Thyroid gland (tissue), 4 donors: ENCODE measurements at places on chromosomes 3 and 15. TPM values are rescaled to one million over a fixed set of nuclear protein-coding genes. Genes with fewer than 3 reads are reported as not detected.
A peak's percentile ranks its signal among the peaks of the same experiment; 100 is the strongest.

- H3K4me1 ChIP-seq: peaks cover 23% of the 10 kb centered on the region
- H3K27me3 ChIP-seq: no peaks in the 10 kb centered on the region
- H3K4me3 ChIP-seq: no peak overlapping the region
These were observed 13.2 kb downstream of the USP3 start for GRCh38 chr15:63517628-63518027.

- no peaks in the 10 kb centered on the region for H3K36me3 ChIP-seq
- H3K27ac ChIP-seq: no peak overlapping the region
- no peak overlapping the region for H3K4me3 ChIP-seq
- H3K4me1 ChIP-seq: peaks cover 49% of the 10 kb centered on the region
- DNase-seq: no peak
These were observed 4.3 kb downstream of the PDIA5 start for GRCh38 chr3:123071146-123071545.

DNA sequence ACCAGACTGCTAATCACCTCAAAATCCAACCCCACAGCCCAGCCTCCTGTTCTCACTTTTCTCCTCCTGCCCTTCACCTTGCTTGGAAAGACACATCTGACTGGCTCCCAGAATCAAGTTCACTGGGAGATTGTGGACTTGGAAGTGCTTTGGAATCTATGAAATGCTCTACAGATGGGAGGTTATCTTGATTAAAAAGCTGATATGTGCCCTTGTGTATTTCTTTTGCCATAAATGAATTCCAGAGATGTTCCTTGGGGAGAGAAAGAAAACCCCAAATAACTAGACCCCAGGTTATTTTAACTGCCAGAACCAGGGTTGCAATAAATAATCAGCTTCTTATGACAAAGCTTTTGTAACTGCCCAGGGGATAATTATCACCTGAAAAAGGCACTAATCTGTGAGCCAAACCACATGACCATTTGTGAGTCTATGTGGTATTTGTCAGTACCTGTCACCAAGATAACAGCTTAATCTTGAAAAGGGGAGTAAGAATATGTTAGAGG is 21.7 kb upstream of the ARHGEF3 start:
- H3K4me1 ChIP-seq: no peaks in the 10 kb centered on the region
- no peak overlapping the region for H3K4me3 ChIP-seq
- no peak for DNase-seq
- H3K27me3 ChIP-seq: no peaks in the 10 kb centered on the region
- H3K36me3 ChIP-seq: no peaks in the 10 kb centered on the region

MAGEF1 gene
- total RNA-seq: 66.5 TPM

C3orf49 gene
- not detected for total RNA-seq

GRCh38 chr3:16069149-16069922 is 105.1 kb upstream of the GALNT15 start:
- H3K36me3 ChIP-seq: no peaks in the 10 kb centered on the region
- peaks cover 16% of the 10 kb centered on the region for H3K4me1 ChIP-seq
- H3K27ac ChIP-seq: no peak overlapping the region
- DNase-seq: no peak
- H3K27me3 ChIP-seq: no peaks in the 10 kb centered on the region
- no peak overlapping the region for H3K4me3 ChIP-seq

DNA sequence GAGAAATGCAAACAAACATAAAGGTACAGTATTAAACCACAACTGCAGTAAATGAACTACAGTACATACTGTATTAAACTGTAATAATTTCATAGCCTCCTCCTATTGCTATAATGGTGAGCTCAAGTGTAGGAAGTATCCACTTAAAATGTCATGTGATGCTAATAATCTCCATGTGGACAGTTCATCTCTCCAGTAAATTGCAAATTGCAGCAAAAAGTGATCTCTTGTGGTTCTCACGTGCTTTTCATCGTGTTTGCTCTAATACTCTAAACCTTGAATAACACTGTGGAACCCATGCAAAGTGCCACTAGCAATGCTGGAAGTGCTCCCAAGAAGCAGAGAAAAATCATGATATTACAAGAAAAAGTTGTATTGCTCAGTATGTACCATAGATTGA is 9.2 kb upstream of the FNDC3B start:
- H3K4me1 ChIP-seq: no peaks in the 10 kb centered on the region
- no peak for DNase-seq
- no peaks in the 10 kb centered on the region for H3K27me3 ChIP-seq
- no peak overlapping the region for H3K27ac ChIP-seq

GRCh38 chr3:81965696-81966095 is 204.3 kb upstream of the GBE1 start:
- no peaks in the 10 kb centered on the region for H3K4me1 ChIP-seq
- no peak overlapping the region for H3K4me3 ChIP-seq
- DNase-seq: no peak
- H3K36me3 ChIP-seq: no peaks in the 10 kb centered on the region
- H3K27me3 ChIP-seq: no peaks in the 10 kb centered on the region
- H3K27ac ChIP-seq: no peak overlapping the region

LMLN gene
- total RNA-seq: 12.5 TPM

PLA2G4D gene
- not detected for total RNA-seq

NRG4 gene
- not detected for total RNA-seq

TMEM266 gene
- total RNA-seq: not detected

DNA sequence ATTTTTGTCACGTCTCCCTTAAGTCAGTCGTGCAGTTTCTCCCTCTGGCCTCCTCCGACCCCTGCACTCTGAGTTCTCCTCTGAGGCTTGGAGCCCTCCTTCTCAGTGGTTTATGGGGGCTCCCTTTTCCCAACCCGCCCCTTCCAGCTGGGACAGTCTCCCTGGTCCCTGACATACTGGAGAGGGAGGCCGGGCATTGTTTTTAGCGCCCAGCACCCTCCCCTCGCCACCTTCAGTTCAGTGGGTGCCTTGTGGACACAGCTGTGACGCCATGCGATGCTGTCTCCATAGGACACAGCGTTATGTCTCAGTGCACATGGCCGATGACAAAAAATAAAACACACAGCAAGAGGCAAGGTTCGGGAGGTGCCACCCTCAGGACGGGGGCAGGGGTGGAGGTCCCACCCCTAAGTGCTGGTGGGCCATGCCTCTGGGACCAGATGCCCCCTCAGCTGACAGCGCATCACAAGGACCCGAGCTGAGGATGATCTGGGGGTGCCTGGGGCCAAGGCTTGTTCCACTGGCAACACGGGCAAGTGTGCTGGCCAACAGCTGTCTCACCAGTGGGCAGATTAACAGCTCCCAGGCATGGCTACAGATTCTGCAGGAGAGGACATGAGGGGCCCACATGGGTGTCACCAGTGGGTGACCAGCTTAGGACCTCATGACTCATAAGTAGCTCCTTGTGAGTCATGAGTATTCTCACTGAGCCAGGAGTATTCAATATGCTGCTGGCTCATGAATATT is 81.6 kb downstream of the PLXNA1 start:
- H3K27me3 ChIP-seq: no peaks in the 10 kb centered on the region
- DNase-seq: no peak
- no peaks in the 10 kb centered on the region for H3K36me3 ChIP-seq
- H3K4me1 ChIP-seq: no peaks in the 10 kb centered on the region
- H3K27ac ChIP-seq: no peak overlapping the region
- no peak overlapping the region for H3K4me3 ChIP-seq

DNA sequence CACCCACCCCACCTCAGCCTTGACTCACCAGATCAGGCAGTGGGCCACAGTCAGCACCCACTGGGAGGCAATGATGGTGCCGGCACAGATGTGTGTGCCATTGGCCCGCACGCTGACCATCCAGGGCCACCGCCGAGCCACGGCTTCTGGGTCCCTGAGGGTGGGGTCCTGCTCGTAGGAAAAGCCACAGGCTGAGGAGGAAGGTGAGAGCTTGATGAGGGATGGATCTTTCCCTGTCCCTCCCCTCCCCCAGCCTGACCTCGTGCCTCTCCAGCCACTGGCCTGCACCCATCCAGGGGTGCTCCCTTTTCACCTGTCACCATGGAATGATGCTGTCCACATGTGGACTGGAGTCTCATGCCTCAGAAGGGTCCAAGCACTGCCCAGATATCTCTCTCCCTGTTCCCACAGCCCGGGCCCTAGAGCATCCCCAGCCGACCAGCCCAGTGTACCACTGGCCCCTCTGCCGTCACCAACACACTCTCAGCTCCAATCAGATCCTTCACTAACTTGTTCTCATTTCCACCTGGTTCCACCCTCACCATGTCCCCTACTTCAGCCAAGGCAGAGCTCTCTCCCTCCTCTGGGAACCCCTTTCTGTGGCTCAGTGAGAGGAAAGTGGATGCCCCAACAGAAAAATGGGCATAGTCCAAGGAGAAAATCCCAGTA is 2.0 kb downstream of the PRSS50 start:
- no peak overlapping the region for H3K27ac ChIP-seq
- DNase-seq: no peak
- no peaks in the 10 kb centered on the region for H3K4me1 ChIP-seq
- no peaks in the 10 kb centered on the region for H3K27me3 ChIP-seq
- H3K36me3 ChIP-seq: no peaks in the 10 kb centered on the region
- no peak overlapping the region for H3K4me3 ChIP-seq

RAD51 gene
- total RNA-seq: not detected

DNA sequence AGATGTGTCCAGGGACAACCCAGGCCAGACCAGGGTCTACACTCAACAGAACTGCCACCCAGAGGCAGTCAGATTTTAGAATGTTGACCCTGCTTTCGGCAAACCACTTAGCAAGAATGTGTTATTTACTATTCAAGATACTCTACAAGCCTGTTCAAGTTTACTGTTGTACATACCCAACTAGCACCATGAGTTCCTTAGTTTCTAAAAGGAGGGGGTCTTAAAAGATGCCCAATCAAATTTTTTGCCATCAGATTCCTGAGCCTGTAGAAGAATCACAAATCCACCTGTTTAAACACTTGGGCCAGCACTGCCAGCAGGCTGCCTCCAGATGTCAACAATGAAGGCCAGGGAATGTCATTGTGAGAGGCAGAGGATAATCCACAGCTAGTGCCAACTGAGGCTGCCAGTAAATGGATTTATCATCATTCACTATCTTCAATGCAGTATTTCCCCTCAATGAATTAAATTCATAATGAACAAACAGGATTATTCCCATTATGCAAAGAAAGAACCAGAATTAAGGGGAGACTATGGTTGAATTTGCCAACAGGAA is 43.5 kb upstream of the SNRPA1 start:
- H3K4me1 ChIP-seq: no peaks in the 10 kb centered on the region
- DNase-seq: no peak
- no peaks in the 10 kb centered on the region for H3K27me3 ChIP-seq
- no peak overlapping the region for H3K4me3 ChIP-seq
- no peak overlapping the region for H3K27ac ChIP-seq
- H3K36me3 ChIP-seq: no peaks in the 10 kb centered on the region

ALDH1L1 gene
- total RNA-seq: 2.1 TPM

GRCh38 chr3:107044677-107045076 is 332.6 kb upstream of the CCDC54 start:
- no peak overlapping the region for H3K4me3 ChIP-seq
- no peaks in the 10 kb centered on the region for H3K27me3 ChIP-seq
- no peaks in the 10 kb centered on the region for H3K4me1 ChIP-seq
- no peak overlapping the region for H3K27ac ChIP-seq
- no peaks in the 10 kb centered on the region for H3K36me3 ChIP-seq

DNA sequence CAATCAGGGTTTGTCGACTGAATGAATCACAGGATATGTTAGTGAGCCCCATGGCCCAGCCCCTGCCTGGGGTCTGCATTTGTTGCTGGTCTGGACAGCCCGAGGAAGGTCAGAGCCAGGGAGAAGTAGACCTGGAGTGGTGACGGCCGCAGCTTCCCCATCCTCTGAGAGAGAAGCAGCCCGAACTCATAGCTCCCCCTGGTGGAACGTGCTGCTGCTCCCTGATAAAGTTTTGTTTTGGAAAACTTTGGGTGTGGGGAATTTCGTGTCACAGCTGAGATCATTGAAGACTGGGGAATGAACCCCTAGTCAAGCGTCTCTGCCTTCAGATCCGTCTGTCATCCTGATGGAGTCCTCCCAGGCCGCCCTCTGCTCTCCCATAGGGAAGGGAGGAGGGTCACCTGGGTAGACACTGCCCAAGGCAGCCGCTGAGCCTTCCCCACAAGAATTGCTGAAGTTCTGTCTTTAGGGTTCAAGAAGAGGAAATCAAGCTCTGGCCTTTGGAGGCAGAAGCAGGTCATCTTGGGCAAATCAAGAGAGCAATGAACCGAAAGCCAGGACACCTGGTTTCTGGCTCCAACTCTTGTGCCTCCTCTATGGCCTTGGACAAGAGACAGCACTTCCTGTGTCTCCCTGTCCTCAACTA is 60.5 kb downstream of the GLDN start:
- H3K36me3 ChIP-seq: no peaks in the 10 kb centered on the region
- H3K27ac ChIP-seq: no peak overlapping the region
- H3K27me3 ChIP-seq: no peaks in the 10 kb centered on the region
- peak; percentile 52 for DNase-seq
- H3K4me3 ChIP-seq: no peak overlapping the region

- H3K4me3 ChIP-seq: no peak overlapping the region
- no peak for DNase-seq
- no peaks in the 10 kb centered on the region for H3K36me3 ChIP-seq
- H3K4me1 ChIP-seq: no peaks in the 10 kb centered on the region
- H3K27ac ChIP-seq: no peak overlapping the region
These were observed 10.6 kb upstream of the BTBD1 start for GRCh38 chr15:83077491-83078230.

GRCh38 chr15:67914537-67915460 is 75.0 kb upstream of the RNU6-1 start:
- DNase-seq: peak; percentile 92
- no peaks in the 10 kb centered on the region for H3K27me3 ChIP-seq
- H3K27ac ChIP-seq: peak overlapping the region; percentile 95
- H3K4me1 ChIP-seq: peaks cover 46% of the 10 kb centered on the region

PLXNA1 gene
- total RNA-seq: 25.6 TPM

DNA sequence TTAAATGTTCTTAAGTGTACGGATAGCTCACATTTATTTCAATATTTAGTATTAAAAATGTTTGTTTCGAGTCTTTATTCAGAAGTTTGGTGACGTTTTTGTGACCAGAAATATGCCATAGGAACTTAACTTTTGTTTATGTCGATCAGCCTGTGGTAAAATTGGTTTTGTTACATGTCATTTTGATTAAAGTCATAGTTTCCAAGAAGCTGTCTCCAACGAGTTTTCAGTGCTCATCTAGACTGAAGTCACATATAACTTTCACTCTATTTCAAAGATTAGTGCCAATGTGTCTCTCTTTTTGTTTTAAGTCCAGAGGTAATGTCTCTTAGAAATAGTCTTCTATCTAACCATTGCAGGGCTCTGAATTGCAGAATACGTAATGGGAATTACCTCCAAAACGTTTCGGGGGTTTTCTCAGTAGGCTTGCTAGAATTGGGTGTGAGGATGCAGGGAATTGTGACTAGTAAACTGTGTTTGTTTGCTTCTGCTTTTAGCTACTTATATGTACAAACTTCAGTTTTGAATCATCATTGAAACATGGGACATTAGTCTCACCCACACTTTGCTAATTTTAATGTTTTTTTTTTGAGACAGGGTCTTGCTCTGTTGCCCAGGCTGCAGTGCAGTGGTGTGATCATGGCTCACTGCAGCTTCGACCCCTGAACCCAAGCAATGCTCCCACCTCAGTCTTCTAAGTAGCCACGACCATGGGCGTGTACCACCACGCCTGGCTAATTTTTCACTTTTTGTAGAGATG is 3.0 kb downstream of the BUB1B start:
- H3K36me3 ChIP-seq: no peaks in the 10 kb centered on the region
- no peak for DNase-seq
